Stomach (tissue), 19 donors: ENCODE measurements at places on chromosomes 1 and 21. TPM values are rescaled to one million over a fixed set of nuclear protein-coding genes. Genes with fewer than 3 reads are reported as not detected.

GRCh38 chr1:45864167-45865106, 61.0 kb downstream of the MAST2 start:
- no peak overlapping the region for H3K27ac ChIP-seq
- peaks cover 42% of the 10 kb centered on the region for H3K4me1 ChIP-seq
- H3K36me3 ChIP-seq = no peaks in the 10 kb centered on the region
- no peak for DNase-seq
- H3K4me3 ChIP-seq = peak overlapping the region; percentile 23
- H3K27me3 ChIP-seq = no peaks in the 10 kb centered on the region

DNA sequence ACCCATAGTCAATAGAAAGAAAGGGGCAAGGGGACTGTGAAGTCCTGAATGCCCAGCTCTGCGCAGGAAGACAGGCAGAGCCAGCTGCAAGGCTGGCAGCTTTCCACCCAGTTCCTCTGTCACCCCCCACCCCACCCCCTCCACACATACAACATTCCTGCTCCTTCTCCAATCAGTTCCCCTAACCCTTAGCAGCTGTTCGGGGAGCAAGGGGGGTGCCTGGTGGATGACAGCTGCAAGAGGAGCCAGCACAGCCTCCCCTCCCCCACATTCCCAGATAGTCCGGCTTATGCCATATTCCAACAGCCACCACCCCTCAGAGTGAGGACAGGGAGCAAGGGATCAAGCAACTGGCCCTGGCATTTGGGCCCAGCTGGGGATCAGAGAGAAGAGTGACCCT, 9.7 kb downstream of the ARHGEF2 start:
- no peak overlapping the region for H3K4me3 ChIP-seq
- peak overlapping the region; percentile 81 for H3K27ac ChIP-seq
- peaks cover 75% of the 10 kb centered on the region for H3K36me3 ChIP-seq
- H3K27me3 ChIP-seq = no peaks in the 10 kb centered on the region
- peak; percentile 79 for DNase-seq
- peaks cover 94% of the 10 kb centered on the region for H3K4me1 ChIP-seq

DNA sequence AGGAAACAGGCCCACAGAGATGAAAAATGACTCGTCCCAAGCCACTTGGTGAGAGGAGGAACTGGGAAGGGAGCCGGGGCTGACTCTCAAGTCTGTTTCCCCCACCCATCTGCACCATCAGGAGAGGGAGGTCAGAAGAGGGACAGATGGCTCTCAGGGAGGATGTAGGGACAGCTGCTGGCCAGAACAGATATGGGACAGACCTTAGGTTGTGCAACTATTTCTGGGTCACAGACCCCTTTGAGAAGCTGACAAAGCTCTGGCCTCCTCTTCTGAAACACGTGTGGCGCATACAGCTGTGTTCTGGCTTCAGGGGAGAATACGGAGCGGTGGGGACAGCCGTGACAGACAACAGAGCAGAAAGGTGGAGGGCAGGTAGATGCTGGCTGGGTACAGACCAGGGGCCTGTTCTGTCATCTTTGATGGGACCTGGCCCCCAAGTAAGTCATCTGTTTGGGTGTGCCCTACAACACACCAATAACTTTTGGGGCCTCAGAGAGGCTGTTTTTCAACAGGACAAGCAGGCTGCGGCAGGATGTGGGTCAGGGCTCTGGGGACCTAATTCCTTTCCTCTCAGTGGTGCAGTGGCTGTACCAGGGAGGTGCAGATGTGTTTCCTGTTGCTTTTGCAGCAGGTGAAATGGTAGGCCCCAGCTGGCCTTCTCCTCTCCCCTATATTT, 7.3 kb downstream of the SH3BGRL3 start:
- H3K4me1 ChIP-seq = peaks cover 42% of the 10 kb centered on the region
- H3K4me3 ChIP-seq = no peak overlapping the region
- no peak overlapping the region for H3K27ac ChIP-seq
- H3K36me3 ChIP-seq = no peaks in the 10 kb centered on the region
- DNase-seq = peak; percentile 59

- no peak overlapping the region for H3K27ac ChIP-seq
- H3K36me3 ChIP-seq = no peaks in the 10 kb centered on the region
- DNase-seq = no peak
- no peaks in the 10 kb centered on the region for H3K27me3 ChIP-seq
These were observed 153.5 kb downstream of the SLC45A1 start for GRCh38 chr1:8471451-8471850.

GRCh38 chr1:113714606-113715269, 44.5 kb downstream of the PHTF1 start:
- DNase-seq = no peak
- H3K4me3 ChIP-seq = no peak overlapping the region
- H3K27ac ChIP-seq = no peak overlapping the region
- peaks cover 18% of the 10 kb centered on the region for H3K36me3 ChIP-seq
- H3K4me1 ChIP-seq = no peaks in the 10 kb centered on the region

GRCh38 chr1:244657421-244657820, 4.5 kb downstream of the DESI2 start:
- no peaks in the 10 kb centered on the region for H3K27me3 ChIP-seq
- H3K4me1 ChIP-seq = peaks cover 67% of the 10 kb centered on the region
- no peak overlapping the region for H3K4me3 ChIP-seq
- H3K27ac ChIP-seq = peak overlapping the region; percentile 97
- H3K36me3 ChIP-seq = peaks cover 5% of the 10 kb centered on the region
- DNase-seq = no peak

DNA sequence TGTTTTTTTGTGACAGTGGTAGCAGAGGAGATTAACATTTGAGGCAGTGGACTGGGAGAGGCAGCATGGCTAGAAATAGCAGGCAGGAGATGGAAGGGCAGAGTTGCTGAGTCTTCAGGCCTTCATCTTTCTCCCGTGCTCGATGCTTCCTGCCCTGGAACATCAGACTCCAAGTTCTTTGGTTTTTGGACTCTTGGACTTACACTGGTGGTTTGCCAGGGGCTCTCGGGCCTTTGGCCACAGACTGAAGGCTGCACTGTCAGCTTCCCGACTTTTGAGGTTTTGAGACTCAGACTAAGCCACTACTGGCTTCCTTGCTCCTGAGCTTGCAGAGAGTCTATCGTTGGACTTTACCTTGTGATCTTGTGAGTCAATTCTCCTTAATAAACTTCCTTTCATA, 24.2 kb upstream of the LEFTY2 start:
- no peak for DNase-seq
- no peak overlapping the region for H3K4me3 ChIP-seq
- H3K27me3 ChIP-seq = no peaks in the 10 kb centered on the region
- H3K4me1 ChIP-seq = no peaks in the 10 kb centered on the region
- no peaks in the 10 kb centered on the region for H3K36me3 ChIP-seq

GRCh38 chr1:12296623-12297022, 66.8 kb downstream of the VPS13D start:
- no peak overlapping the region for H3K4me3 ChIP-seq
- H3K4me1 ChIP-seq = no peaks in the 10 kb centered on the region
- no peaks in the 10 kb centered on the region for H3K27me3 ChIP-seq
- H3K36me3 ChIP-seq = peaks cover 86% of the 10 kb centered on the region
- H3K27ac ChIP-seq = no peak overlapping the region
- no peak for DNase-seq

DNA sequence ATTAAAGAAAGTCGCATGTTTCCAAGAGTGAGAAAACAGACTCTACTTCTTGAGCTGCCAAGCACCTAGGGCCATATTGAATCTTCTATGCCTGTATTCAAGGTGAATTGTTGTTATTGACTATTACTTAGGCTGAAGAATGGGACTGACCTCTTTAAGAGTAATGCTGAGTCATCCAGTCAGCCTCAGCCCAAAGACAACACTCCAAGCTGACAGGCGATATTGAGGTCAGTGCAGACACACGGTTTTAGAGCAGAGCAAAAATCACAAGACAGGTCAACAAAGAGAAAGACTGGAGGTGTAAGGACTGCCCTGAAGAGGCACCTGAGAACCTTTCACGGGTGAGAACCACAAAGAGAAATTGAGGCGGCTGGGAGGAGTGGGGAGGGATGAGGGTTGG, 146.9 kb downstream of the MIS18A start:
- no peaks in the 10 kb centered on the region for H3K4me1 ChIP-seq
- H3K27ac ChIP-seq = no peak overlapping the region
- H3K4me3 ChIP-seq = no peak overlapping the region

Gene OR11L1
- total RNA-seq = not detected

Gene MYOG
- not detected for total RNA-seq

Gene GJB3
- 0.58 TPM for total RNA-seq
